ENCODE measurements at places on chromosomes 5 and 9.

- DNase-seq: no peak
Observed at GRCh38 chr5:148859703-148860102, 33.3 kb downstream of the ADRB2 start.

- no peak for DNase-seq
Observed at GRCh38 chr9:89430995-89431394, 66.9 kb downstream of the SEMA4D start.

- DNase-seq: no peak
Observed at GRCh38 chr5:147972076-147972840, 65.9 kb upstream of the C5orf46 start.

- DNase-seq: no peak
Observed at GRCh38 chr9:134869554-134870300, 10.9 kb upstream of the FCN2 start.

DNA sequence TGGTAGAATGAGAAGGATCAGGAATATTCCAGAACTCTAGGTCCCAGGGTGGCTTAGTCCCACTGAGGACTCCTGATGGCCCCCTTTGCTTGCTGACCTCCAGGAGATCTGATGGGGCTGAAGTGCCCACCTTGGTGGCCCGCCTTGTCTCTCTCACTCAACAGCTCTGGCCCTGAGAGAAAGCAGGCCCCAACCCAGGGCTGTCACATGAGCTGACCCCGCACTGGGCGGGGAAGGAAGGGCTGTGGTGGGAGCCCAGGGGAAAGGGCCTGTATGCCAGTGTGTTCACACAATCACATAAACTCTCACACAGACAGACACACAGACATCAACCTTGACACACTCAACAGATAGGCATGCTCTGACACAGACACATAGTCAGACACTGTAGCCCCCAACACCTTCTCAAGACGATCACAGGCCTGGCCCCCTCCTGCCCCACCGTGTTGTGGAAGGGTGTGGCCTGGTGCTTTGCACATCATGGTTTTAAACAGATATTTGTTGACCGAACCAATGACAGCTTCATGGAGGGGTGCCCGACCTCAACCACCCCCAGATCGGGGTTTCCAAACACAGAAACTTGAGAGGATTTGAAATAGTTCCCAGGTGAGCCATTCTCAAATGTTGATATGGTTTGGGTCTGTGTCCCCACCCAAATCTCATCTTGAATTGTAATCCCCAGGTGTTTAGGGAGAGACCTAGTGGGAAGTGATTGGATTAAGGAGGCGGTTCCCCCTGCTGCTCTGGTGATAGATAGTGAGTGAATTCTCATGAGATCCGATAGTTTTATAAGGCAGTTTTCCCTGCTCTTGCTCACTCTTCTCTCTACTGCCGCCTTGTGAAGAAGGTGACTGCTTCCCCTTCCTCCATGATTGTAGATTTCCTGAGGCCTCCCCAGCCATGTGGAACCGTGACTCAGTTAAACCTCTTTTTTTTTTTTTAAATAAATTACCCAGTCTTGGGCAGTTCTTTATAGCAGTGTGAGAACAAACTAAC lies 48.5 kb upstream of the HAND1 start:
- DNase-seq: no peak

DNA sequence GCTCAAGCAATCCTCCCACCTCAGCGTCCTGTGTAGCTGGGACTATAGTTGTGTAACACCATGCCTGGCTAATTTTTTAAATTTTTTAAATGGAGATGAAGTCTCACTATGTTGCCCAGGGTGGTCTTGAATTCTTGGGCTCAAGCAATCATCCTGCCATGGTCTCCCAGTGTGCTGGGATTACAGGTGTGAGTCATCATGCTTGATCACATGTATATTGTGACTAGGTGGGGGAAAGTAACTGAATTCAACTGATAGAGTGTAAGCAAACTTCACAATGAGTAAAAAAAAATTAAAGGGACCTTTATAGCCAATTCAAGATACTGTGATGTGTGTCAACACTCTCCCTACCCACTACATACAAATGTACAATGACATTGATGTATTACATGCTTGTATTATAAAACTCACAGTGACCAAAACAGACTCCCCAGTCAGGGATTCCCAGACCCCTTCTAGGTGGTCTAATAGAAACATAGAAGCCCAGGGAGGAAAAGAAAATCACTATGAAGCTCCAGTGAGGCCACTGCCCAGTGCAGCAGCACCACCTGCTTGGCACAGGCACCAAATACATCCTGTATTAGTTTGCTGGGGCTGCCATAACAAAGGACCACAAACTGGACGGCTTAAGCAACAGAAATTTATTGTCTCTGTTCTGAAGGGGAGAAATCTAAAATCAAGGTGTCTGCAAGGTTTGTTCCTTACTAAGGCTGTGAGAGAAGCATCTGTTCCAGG lies 8.8 kb downstream of the PLGRKT start:
- no peak for DNase-seq

DNA sequence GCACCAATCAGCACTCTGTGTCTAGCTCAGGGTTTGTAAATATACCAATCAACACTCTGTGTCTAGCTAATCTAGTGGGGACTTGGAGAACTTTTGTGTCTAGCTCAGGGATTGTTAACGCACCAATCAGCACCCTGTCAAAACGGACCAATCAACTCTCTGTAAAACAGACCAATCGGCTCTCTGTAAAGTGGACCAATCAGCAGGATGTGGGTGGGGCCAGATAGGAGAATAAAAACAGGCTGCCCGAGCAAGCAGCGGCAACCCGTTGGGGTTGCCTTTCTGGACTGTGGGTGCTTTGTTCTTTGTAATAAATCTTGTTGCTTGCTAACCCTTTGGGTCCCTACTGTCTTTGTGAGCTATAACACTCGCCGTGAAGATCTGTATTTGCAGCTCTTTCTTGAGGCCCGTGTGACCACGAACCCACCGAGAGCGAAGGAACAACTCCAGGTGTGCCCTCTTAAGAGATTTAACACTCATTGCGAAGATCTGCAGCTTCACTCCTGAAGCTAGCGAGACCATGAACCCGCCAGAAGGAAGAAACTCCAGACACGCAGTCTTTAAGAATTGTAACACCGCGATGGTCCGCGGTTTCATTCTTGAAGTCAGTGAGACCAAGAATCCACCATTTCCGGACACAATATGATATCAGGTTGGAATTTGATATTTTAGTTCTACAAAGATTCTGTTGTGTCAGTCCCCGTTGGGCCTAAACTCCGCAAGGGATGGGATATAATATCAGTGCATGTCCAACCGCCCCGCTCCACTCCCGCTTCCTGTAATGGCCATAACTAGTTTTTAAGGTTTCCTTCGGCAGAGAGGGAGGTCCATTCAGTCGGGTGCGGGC lies 740 bp upstream of the TRMT10B start:
- DNase-seq: no peak

GRCh38 chr5:10235350-10235749 lies 14.3 kb downstream of the ATPSCKMT start:
- no peak for DNase-seq

DNA sequence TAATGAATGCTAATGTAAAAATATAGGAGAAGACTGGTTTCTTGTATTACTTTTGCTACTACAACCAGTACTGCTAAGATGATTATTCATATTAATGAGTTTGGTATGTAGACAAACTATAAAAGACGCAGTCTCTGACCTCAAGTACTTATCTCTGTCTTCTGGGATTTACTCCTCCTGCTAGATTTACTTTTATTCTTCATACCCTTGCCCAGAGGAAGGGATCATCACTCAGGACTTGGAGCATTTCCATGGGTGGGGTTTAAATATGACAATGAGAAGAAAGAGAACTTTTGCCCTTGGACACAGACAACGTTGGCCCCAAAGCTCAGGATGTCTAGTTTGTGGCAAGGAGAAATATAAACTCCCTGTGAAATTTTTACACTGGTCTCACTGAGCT lies 126.1 kb downstream of the BNC2 start:
- peak; percentile 10 for DNase-seq

DNA sequence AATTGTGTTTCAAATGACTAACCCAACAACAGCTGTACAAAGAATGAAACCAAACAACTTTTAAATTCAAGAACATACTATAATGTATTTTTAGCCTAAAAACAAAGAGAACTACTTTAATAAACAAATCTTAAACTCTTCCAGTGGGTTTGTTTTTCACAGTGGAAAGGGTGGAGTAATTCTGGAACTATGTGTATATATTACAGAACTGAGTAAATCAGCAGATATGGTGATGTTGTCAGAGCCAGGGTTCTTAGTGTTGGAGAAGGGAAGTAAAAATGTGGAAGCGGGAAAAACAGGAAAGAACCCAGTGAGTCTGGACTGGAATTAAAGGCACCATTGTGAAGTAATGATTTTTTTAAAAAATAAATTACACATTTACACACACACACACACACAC lies 144.9 kb downstream of the CDK5RAP2 start:
- no peak for DNase-seq

- DNase-seq: no peak
Observed at GRCh38 chr9:27977931-27978330, 404.6 kb upstream of the C9orf72 start.

- DNase-seq: no peak
Observed at GRCh38 chr5:168734119-168734518, 155.0 kb upstream of the PANK3 start.

DNA sequence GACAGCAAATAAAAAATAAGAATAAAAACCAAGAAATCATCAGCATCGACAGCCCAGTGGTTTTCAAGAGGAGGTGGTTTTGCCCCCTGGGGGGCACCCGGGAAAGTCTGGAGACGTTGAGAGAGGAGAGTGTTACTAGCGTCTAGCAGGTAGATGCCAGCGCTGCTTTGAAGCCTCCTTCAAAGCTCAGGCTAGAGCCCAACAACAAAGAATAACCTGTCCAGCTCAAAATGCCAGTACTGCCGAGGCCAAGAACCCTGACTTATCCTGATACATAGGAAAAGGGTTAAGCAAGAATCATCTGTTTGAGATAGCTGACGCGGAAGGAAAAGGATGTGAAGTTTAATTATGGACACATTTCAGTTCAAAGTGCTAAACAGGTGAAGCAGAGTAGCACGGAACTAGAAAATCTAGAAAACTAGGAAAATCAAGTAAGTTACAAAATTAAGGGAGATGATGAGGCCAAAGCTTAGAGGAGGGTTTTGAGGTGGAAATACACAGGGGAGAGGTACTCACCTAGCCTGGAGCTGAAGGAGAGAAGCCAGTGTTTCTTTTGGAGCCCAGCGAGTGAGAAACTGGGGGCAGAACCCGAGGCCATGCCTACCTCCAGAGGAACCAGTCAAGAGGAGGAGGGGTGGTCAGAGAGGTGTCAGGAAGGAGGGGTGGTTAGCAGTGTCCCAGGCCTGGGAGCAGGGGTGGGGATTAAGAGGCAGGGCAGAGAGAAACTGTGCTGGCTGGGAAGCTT lies 121.0 kb upstream of the RETREG1 start:
- DNase-seq: no peak

DNA sequence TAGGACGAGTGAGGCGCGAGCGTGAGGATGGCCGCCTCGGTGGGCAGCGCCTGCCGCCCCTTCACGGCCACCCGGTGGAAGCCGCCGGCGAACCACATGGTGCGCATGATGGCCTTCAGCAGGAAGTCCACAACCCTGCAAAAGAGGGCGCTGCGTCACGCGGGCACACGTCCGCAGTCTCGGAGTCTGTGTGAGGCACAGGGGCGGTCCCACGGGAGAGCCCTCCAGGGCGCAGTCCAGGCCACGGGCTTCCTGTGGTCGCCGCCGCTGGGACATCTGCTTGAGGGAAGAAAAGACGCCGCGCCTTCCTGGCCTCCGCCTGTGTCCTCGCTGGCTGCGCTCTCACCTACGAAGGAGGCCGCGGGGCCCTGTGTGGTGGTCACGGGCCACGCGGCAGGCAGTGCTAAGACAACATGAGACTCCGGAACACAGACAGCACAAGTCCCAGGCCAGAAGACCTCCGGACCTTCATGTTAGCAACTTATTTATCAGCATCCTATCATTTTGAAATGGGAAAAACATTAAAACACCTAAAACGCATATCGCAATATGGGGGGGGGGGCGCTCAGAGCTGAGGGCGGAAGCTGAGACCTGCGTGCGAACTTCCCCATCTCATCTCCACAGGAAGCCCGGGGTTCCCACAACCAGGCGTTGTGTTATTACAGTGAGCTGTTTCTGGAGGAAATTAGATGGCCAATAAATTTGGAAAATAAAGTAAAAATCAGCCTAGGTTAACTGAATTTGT lies 28.8 kb downstream of the LPCAT1 start:
- no peak for DNase-seq

DNA sequence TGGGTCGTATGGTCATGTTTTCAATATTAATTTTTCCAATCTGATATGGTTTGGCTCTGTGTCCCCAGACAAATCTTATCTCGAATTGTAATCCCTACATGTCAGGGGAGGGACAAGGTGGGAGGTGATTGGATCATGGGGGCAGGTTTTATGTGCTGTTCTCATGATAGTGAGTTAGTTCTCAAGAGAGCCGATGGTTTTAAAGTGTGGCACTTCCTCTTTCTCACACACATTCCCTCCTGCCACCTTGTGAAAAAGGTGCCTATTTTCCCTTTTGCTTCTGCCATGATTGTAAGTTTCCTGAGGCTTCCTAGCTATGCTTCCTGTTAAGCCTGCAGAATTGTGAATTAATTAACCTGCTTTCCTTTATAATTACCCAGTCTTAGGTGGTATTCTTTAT lies 309.1 kb upstream of the GRIN3A start:
- DNase-seq: no peak

GRCh38 chr5:54083245-54083644 lies 227.1 kb downstream of the ARL15 start:
- DNase-seq: no peak

DNA sequence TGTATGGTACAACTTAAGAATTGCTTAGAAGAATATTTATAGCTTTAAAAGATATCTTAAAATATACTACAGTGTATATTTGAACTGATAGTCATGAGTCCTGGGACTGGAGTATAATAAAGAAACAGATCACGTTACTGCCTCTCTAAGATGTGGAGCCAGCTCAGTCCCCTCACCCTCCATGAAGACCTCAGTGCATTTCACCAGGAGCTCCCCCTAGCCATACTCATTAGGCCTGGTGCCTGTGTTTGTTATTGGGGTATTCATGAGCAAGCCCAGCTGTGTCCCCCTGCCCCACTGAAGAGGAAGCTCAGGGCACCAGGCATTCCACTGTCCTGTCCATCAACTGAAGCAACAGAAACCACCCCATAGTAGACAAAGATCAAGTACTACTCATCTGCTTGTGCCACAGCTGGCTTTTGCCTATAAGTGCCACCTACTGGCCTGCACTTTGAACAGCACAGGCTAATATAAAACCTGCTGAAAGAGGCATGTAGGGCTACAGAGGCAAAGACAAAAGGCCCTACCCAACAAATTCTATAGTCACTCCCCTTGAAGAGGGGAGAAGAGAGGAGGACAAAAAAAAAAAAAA lies 850.2 kb upstream of the NUDT12 start:
- peak; percentile 14 for DNase-seq

GRCh38 chr9:5265939-5266338 lies 34.7 kb downstream of the INSL4 start:
- DNase-seq: no peak

- no peak for DNase-seq
Observed at GRCh38 chr9:124429530-124429867, 14.3 kb upstream of the PSMB7 start.

DNA sequence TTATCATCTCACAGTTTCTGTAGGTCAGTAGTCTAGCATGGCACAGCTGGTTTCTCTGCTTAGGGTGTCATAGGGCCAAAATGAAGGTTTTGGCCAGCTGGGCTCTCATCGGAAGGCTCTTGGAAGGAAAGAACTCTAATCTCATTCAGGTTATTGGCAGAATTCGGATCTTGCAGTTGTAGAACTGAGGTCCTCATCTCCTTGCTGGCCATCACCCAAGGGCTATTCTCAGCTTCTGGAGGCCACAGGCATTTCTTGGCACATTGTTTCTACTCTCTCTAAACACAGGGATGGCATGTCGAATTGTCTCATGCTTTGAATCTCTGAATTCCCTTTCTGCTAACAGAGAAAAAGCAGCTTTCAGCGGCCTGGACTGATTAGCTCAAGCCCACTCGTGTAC lies 258.0 kb upstream of the SMARCA2 start:
- no peak for DNase-seq

GRCh38 chr9:132769906-132770769 lies 99.9 kb downstream of the GTF3C4 start:
- DNase-seq: no peak
